Nasal cavity respiratory epithelium epithelial cell of viscerocranial mucosa (primary cell): ENCODE measurements at places on chromosomes 3 and 15. TPM values are rescaled to one million over a fixed set of nuclear protein-coding genes. Genes with fewer than 3 reads are reported as not detected.

SLC30A4 gene
- total RNA-seq = 5.5 and 8.7 TPM in 2 replicates

RGMA gene
- total RNA-seq = 3.1 and 6.6 TPM in 2 replicates

ZNF619 gene
- 7.5 and 8.9 TPM in 2 replicates for total RNA-seq

HACD2 gene
- 90.6 and 109 TPM in 2 replicates for total RNA-seq

DNASE1L3 gene
- total RNA-seq = 0.34 and 11.7 TPM in 2 replicates

SERINC4 gene
- total RNA-seq = 0.07 TPM in 1 of 2 replicates, not detected in the other

CX3CR1 gene
- total RNA-seq = 0.07 TPM in 1 of 2 replicates, not detected in the other

CPN2 gene
- total RNA-seq = not detected in 2 replicates

ZNF660 gene
- 0.34 and 0.78 TPM in 2 replicates for total RNA-seq

ANO10 gene
- 30.1 and 30.8 TPM in 2 replicates for total RNA-seq

NAALADL2 gene
- 0.34 and 2.3 TPM in 2 replicates for total RNA-seq

ITGB5 gene
- 79.3 and 155 TPM in 2 replicates for total RNA-seq

PLXND1 gene
- total RNA-seq = 1.0 and 8.5 TPM in 2 replicates

RNU5B-1 gene
- total RNA-seq = not detected in 2 replicates

ACKR4 gene
- total RNA-seq = not detected in 2 replicates

GREM1 gene
- total RNA-seq = under 0.01 and 0.07 TPM in 2 replicates

SPINK8 gene
- not detected in 2 replicates for total RNA-seq

FANCD2OS gene
- not detected in 2 replicates for total RNA-seq

POC1A gene
- total RNA-seq = 2.3 and 2.4 TPM in 2 replicates

CLSTN2 gene
- total RNA-seq = under 0.01 and 0.21 TPM in 2 replicates

KIF15 gene
- total RNA-seq = 0.50 and 0.68 TPM in 2 replicates

ACTRT3 gene
- 1.0 and 1.5 TPM in 2 replicates for total RNA-seq

PSTPIP1 gene
- 0.36 and 0.68 TPM in 2 replicates for total RNA-seq

HIGD1A gene
- total RNA-seq = 180 and 234 TPM in 2 replicates

DNAH12 gene
- total RNA-seq = under 0.01 and 0.21 TPM in 2 replicates

C3orf85 gene
- not detected in 2 replicates for total RNA-seq

RAD18 gene
- 5.8 and 9.4 TPM in 2 replicates for total RNA-seq

A4GNT gene
- not detected in 2 replicates for total RNA-seq

AP3B2 gene
- under 0.01 and 2.1 TPM in 2 replicates for total RNA-seq

GNL3 gene
- 186 and 219 TPM in 2 replicates for total RNA-seq

ISLR2 gene
- under 0.01 and 0.14 TPM in 2 replicates for total RNA-seq

SYNPR gene
- not detected in 2 replicates for total RNA-seq

IL1RAP gene
- 56.4 and 72.6 TPM in 2 replicates for total RNA-seq

LRRIQ4 gene
- total RNA-seq = not detected in 2 replicates

ADGRG7 gene
- total RNA-seq = 34.2 TPM in 1 of 2 replicates, not detected in the other

TEX264 gene
- total RNA-seq = 34.5 and 52.3 TPM in 2 replicates

TJP1 gene
- 98.8 and 121 TPM in 2 replicates for total RNA-seq

ACP3 gene
- 0.34 and 5.0 TPM in 2 replicates for total RNA-seq

TM6SF1 gene
- 0.71 and 1.7 TPM in 2 replicates for total RNA-seq

LMAN1L gene
- total RNA-seq = 0.21 TPM in 1 of 2 replicates, not detected in the other

OR4F6 gene
- total RNA-seq = not detected in 2 replicates

CHST2 gene
- 9.9 and 22.9 TPM in 2 replicates for total RNA-seq

CAND2 gene
- total RNA-seq = 0.34 and 4.3 TPM in 2 replicates

PLAAT1 gene
- total RNA-seq = 0.78 and 1.0 TPM in 2 replicates

GOLGA8M gene
- not detected in 2 replicates for total RNA-seq

PIGZ gene
- 0.34 and 1.3 TPM in 2 replicates for total RNA-seq

CPNE9 gene
- not detected in 2 replicates for total RNA-seq

RSRC1 gene
- total RNA-seq = 31.4 and 72.0 TPM in 2 replicates

IL20RB gene
- 164 and 183 TPM in 2 replicates for total RNA-seq

CNTN4 gene
- 0.28 TPM in 1 of 2 replicates, not detected in the other for total RNA-seq

GRK7 gene
- 0.07 TPM in 1 of 2 replicates, not detected in the other for total RNA-seq

IL12A gene
- total RNA-seq = 0.43 and 0.68 TPM in 2 replicates

POLQ gene
- 0.50 and 1.0 TPM in 2 replicates for total RNA-seq

TTLL13 gene
- total RNA-seq = under 0.01 and 0.07 TPM in 2 replicates

CHCHD4 gene
- 29.5 and 34.5 TPM in 2 replicates for total RNA-seq
